Cortex of kidney (tissue), 1 donor: ENCODE measurements at places on chromosomes 5 and 9.

DNA sequence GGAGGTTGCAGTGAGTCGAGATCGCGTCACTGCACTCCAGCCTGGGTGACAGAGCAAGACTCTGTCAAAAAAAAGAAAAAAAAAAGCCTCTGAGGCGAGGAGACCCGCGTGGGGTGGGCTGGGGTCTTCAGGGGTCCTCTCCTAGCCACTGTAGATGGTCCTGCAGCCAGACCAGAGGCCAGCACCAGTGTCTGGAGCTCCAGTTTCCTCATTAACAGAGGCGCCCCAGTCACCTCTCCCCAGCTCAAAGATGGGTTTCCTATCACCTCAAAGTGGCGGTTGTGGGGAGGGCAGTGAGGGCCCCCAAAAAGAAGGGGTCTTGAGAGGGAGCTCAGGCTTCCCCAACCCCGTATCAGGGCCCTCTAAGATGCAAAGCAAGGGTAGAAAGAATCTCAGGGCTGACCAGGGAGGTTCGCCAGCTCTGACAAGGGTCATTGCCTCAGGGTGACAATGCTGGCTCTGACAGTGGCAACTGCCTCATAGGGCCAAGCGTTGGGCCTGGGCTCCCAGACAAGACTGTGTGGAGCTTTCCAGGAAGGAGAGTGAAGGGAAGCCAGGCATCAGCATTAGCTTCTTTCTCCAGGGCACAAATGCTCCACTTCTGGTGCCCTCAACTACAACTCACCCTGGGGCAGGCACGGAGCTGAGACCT lies 15.0 kb downstream of the STK10 start:
- no peak for DNase-seq

- DNase-seq = no peak
These were observed 117.0 kb upstream of the BOD1 start for GRCh38 chr5:173733425-173733824.

DNA sequence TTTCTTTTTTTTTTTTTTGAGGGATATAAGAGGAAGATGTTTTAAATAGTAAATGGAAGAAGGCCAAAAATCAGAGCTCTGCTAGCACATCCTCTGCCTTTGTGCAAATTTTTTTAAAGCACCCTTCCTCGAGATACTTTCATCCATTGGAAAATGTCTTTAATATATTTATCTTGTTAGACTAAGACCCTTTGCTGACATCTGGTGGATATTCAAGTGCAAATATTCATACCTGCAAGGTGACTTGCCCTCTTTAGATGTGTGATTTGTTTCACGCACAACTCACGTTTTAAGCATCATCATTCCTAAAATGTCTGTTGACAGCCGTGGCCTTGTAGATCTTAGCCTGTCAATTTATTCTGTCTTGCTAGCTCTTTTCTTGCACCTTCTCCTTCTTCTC lies 258.5 kb downstream of the AGTPBP1 start:
- no peak for DNase-seq

DNA sequence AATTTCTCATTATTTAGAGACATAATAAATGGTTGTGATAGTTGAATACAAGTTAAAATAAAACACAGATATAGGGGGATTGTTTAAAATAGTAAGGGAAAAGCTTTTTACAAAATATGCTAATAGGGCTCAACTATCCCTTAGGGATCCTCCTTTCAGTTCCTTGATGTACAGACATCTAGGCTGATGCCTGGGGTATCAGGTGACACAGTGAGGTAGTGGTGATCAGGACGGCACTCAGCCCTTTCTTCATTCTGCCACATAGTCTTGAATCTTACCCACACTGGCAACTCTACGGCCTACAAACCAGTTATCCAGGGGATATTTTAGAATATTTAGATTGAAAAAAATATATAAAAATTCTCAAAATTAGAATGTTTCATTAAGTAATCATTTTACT lies 12.5 kb upstream of the SLC35D2 start:
- DNase-seq = no peak

DNA sequence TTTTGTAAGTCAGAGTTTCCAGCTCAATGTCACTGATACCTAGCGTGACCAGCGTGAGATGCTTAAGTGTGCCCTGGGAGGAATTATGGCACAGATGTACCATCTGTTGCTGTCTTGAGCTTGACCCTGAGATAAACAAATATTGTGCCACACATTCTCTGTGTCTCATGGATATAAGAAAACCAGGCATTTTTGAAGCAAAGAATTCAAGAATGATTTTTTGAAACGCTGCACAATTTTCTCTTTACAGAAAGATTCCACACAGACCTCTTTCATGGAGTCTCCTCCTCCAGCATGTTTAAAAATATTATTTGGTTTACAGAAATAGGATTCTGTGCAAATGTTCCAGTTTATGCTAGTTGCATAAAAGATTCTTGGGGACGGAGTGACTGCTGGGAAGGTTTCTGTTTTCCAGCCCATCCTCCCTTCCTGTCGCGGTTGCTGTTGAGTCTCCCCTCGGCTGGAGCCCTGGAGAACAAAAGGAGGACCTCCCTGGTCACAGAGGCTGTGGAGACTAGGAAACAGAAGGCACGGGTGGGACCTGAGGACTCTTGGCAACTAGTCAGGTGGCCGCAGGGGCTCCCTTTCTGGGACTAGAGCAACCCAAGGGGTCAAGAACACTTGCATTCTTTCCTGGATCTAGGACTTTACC lies 120.8 kb downstream of the RASGRF2 start:
- DNase-seq = no peak

GRCh38 chr5:14208071-14209021 lies 65.2 kb downstream of the TRIO start:
- no peak for DNase-seq

DNA sequence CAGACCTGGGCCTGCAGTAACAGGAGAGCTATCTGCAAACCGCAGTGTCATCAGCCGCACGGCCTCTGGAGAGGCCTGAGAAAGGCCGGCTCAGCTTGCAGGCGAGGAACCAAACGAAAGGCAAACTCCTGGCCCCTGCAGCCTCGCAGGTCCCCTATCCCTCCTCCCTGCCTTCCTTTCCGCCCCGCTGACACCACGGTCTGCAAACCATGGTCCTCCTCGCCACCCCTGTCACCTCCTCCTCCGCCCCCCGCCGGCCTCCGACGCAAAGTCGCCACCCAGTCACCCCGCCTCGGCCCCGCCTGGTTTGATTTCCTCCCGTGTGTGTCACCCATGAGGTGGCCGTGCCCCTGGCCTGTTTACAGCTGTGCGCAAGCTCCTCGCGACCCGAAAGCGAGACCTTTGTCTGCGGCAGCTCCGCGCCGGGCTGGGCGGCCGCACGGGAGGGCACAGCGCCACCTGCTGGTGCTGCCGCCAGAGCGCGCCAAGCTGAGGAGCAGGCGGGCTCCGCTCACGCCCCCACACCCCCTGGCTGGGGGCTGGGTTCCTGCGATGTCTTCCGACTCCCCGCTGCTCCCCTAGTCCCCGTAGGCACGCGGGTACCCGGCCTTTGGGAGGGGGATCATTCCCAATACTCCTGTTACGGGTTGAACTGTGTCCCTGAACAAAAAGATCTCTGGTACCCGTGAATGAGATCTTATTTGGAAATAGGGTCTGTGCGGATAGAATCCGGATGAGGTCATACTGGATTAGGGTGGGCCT lies 19.4 kb downstream of the GBGT1 start:
- DNase-seq = no peak

GRCh38 chr5:180820788-180821321 lies 18.2 kb upstream of the MGAT1 start:
- DNase-seq = no peak

DNA sequence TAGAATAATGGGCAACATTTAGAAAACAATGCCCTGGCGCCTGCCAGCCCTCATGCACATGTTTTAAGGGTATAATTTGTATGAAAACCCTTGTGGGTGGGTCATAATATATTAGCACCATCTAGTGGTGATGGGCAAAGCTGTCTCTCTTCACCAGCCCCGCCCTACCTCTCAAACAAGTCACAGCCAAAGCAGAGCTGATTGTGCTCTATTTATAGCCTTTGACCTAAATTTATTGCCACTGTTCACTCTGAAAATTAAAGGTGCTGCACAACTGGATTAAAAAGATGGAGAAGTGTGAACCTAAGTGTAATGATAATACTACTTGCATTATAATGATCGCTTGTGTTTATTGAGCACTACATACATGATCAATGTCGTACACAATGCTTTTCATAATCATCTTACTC lies 131.9 kb upstream of the ANKH start:
- DNase-seq = no peak

GRCh38 chr5:162852134-162852533 lies 585.3 kb upstream of the CCNG1 start:
- no peak for DNase-seq

GRCh38 chr9:98773721-98774120 lies 22.6 kb downstream of the ANKS6 start:
- DNase-seq = no peak

DNA sequence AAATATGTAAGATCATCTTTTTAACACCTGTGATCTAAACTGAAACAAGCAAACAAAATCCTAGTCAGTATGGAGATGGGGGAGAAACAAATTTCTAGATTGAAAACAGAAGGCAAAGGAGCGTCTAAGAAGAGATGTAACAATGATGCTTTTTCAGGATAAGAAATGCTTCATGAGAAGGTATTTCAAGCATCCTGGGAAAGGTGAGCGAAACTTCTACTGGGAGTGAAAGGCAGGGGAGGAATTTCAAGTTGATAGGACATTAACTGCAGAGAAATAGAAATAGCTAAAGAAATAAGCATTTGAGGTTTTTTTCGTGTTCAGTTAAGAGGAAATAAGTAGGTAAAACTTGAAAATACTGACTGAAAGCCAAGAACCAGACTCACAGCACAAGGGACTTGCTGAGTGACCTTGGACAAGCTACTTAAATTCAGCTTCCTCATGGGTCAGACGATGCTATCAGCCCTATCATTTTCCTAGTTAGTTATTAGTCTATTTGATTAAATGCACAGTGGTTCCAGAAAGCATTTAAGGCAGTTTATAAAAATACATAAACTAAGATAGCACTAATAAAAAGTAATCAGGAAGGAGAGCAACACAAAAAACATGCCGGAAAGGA lies 406.3 kb downstream of the PDE4D start:
- DNase-seq = no peak

GRCh38 chr5:156798201-156798600 lies 51.9 kb upstream of the PPP1R2B start:
- DNase-seq = no peak

DNA sequence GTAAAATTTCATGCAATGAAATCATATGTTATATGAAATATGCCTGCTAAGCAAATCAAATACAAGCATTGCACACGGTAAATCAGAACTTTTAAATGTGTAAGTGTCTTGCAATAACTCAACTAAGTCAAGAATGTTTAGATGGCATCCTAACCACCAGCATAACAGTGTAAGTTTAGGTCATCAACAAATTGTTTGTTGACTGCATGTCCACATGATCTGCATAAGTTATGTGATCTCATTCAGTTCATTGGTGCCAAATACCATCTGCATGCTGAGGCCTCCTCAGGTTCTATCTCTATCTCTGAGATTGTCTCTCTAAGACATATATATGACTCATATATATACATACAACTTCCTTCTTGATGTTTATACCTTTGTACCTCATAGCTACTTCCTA lies 159.6 kb upstream of the STK32A start:
- DNase-seq = no peak

- no peak for DNase-seq
These were observed 30.1 kb downstream of the PPARGC1B start for GRCh38 chr5:149759986-149760853.

GRCh38 chr5:55222985-55223811 lies 3.9 kb downstream of the MCIDAS start:
- no peak for DNase-seq

- no peak for DNase-seq
These were observed 18.0 kb downstream of the NEURL1B start for GRCh38 chr5:172658961-172659501.

GRCh38 chr5:74963407-74963806 lies 89.0 kb downstream of the GCNT4 start:
- no peak for DNase-seq

DNA sequence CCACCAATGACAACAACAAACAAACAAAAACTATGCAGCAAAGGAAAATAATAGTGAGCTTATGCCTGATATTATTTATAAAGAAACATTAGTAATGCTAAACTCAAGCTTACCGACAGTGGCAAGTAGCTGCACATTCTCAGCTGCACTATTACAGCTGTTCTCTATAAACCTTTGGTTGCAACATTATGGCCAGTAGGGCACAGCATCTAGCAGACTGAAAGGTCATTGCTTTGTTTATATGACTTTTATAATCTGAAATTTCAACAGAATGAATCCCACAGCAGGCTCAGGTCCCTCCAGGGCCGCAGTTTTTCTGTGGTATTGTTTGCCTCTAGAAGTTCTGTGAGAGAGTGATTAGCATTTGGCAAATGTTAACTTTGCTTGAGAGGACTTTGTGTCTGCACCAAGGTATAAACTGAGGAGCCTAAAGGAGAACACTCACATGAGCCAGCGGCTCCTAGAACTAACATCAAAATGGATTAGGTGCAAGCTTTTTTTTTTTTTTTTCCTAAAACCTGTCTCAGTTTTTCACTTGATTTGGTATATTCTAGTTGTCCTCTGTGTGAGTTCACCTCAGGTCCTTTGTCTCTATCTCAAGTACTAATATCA lies 58.3 kb downstream of the IZUMO3 start:
- DNase-seq = no peak

GRCh38 chr5:133145436-133146170 lies 93.8 kb downstream of the HSPA4 start:
- no peak for DNase-seq

- no peak for DNase-seq
These were observed 375.3 kb upstream of the PRR16 start for GRCh38 chr5:120088836-120089235.

DNA sequence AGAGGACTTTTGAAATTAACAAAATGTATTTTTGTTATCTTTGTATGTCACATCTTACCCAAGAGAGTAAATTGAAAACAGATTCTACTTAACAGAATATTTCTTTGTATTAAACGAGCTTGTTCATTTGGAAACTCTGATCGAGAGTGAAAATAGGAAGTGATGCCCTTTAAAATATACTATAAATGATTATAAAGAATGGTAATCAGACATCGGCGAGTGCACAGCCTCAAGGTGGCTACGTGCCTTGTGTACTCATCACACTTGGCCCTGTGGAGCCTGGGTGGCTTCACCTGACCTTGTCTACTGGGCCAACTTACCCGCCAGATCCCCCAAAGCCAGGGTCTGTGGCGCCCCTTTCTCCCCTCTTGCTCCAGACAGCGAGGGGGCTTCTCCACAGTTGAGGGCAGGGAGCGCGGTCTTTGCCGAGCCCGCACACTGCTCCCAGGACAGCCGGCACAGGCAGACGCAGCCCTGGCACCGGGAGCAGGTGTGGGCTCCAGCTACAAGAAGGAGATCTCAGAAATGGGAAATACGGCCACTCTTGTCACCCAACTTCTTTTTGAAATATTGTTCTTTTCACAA lies 243.2 kb downstream of the CEMIP2 start:
- DNase-seq = no peak

- DNase-seq = no peak
These were observed 35.0 kb downstream of the TEX10 start for GRCh38 chr9:100317706-100318105.

GRCh38 chr5:178071108-178071507 lies 42.2 kb upstream of the N4BP3 start:
- DNase-seq = no peak

- no peak for DNase-seq
These were observed 74.3 kb upstream of the GGTA1 start for GRCh38 chr9:121573717-121574485.

GRCh38 chr9:85744480-85744879 lies 2.7 kb upstream of the AGTPBP1 start:
- DNase-seq = no peak

GRCh38 chr5:107169867-107170266 lies 500.9 kb downstream of the EFNA5 start:
- no peak for DNase-seq
